Fibroblast of skin of left quadriceps (primary cell): ENCODE measurements at places on chromosomes 7 and 10.

DNA sequence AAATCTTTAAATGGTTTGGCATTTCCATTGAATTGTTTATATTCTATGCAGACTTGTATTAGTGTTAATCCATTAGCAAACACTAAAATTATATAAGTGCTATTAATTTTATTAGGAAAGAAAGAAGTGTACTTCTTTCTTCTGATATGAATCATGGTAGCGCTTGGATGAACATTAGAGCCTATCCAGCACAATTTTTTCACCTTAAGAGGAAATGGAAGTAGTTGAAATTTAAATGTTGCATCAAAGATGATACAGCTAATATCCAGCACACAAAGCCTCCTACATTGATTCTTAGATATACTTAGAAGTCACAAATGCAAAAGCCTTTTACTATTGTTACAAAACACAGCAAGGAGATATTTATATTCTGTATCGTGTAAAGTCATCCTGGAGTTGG, 174.5 kb downstream of the AHR start:
- no peak for DNase-seq

GRCh38 chr7:10537764-10538163, 435.9 kb upstream of the PHF14 start:
- no peak for DNase-seq

- no peak for DNase-seq
Measured at GRCh38 chr10:107931808-107932207, 767.3 kb upstream of the SORCS1 start.

- no peak for DNase-seq
Measured at GRCh38 chr7:140455743-140456142, 23.6 kb downstream of the MKRN1 start.

GRCh38 chr10:27774831-27775230, 29.2 kb upstream of the MKX start:
- DNase-seq, result peak; percentile 13

- no peak for DNase-seq
Measured at GRCh38 chr7:102040569-102040968, 223.1 kb downstream of the CUX1 start.
